ENCODE measurements at places on chromosomes 16 and 17. TPM values are rescaled to one million over a fixed set of nuclear protein-coding genes. Genes with fewer than 3 reads are reported as not detected.

LAT gene
- total RNA-seq: 20.1 TPM

DNAH17 gene
- total RNA-seq: 21.0 TPM

BEAN1 gene
- not detected for total RNA-seq

C16orf96 gene
- 1.00 TPM for total RNA-seq

NHERF1 gene
- total RNA-seq: 35.7 TPM

GRCh38 chr17:55549140-55549539, 37.9 kb upstream of the SMIM36 start:
- H3K27me3 ChIP-seq: no peaks in the 10 kb centered on the region

- H3K27ac ChIP-seq: peak overlapping the region; percentile 65
- H3K36me3 ChIP-seq: no peaks in the 10 kb centered on the region
- peaks cover 20% of the 10 kb centered on the region for H3K4me1 ChIP-seq
- peak overlapping the region; percentile 8 for H3K4me3 ChIP-seq
These were observed 54.8 kb downstream of the PLXDC1 start for GRCh38 chr17:39096508-39097149.

DNA sequence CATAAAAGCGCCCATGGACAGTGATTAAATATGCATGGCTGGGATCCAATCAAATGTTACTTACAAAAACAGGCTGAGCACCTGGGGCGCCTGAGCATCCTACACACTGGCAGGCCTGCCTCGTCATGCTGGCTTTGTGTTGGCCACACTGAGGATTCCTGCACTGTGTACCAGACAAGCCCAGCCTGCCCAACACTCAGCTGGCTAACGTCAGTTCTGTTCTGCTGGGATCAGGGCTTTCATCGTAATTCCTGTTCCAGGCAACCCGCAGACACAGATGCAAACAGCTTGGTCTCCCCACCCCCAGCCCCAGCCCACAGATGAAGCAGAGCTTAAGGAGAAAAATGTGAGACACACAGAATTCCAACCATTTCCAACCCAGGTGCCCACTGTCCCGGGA, 30.7 kb downstream of the PIMREG start:
- no peak overlapping the region for H3K27ac ChIP-seq
- no peak for DNase-seq
- no peaks in the 10 kb centered on the region for H3K27me3 ChIP-seq
- H3K4me1 ChIP-seq: peaks cover 6% of the 10 kb centered on the region
- no peak overlapping the region for H3K4me3 ChIP-seq

- peaks cover 11% of the 10 kb centered on the region for H3K4me1 ChIP-seq
- peak; percentile 72 for DNase-seq
- H3K27ac ChIP-seq: no peak overlapping the region
- H3K36me3 ChIP-seq: peaks cover 50% of the 10 kb centered on the region
- no peak overlapping the region for H3K4me3 ChIP-seq
These were observed 14.4 kb downstream of the HID1 start for GRCh38 chr17:74957935-74958740.

DNA sequence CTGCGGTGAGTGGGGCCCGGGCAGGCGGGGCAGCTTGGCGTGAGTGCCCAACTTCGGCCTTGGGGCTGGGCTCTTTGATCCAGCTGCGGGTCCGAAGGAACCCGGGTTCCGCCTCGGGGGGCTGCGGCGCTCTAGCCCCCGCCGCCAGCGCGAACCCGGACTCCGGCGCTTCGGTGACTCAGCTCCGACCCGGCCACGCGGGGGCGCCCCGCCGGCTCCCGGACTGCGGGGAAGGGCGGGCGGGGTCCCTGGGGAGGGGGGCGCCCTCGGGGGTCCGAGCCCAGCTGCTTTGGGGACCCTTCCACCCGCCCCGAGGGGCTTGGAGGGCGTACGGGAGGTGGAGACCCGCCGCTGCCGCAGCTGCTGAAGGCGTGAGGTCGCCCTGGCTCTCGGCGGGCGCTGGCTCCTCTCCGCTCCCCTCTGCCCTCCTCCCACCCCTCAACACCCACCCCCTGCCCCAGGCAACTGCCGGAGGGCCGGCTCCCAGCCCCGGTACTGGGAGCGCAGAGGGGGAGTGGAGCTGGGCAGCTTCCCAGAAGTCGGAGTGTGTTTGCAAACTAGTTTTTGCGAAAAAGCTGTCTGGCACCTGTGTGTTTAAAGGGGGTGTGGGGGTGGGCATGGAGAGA, 516 bp downstream of the CPNE2 start:
- peak overlapping the region; percentile 88 for H3K27ac ChIP-seq
- H3K4me1 ChIP-seq: peaks cover 30% of the 10 kb centered on the region
- DNase-seq: peak; percentile 94
- H3K36me3 ChIP-seq: no peaks in the 10 kb centered on the region

DNA sequence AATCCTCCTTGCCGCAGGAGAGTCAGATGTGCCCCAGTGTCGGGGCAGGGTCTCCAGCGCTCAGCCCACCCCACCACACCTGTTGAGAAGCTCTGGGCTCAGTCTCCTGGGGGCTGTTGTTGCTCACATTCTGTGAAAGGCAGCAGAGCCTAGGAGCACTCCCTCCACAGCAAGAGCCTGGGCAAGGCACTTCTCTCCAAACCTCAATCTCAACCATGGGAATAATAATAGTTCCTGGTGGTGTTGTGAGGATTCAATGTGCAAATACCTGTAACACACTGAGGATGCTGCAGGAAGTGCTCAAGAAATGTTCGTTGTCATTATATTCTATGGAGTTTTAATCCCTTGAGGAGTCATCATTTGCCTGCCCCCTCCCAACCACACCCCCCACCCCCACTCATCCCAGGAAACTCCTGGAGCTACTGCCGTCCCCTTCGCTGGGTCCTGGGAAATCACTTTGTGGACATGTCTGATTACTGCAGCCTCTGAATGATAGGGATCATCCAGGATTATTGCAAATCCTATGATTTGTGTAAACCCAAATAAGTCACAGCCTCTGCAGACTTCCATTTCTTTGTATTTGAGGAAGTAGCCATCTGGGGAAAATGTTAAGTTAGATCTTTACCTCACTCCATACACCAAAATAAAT, 61.5 kb downstream of the CCT6B start:
- no peak overlapping the region for H3K4me3 ChIP-seq
- no peak overlapping the region for H3K27ac ChIP-seq
- H3K36me3 ChIP-seq: no peaks in the 10 kb centered on the region
- no peak for DNase-seq
